HT1080 (cell line): ENCODE measurements at places on chromosomes 6 and 20. TPM values are rescaled to one million over a fixed set of nuclear protein-coding genes. Genes with fewer than 3 reads are reported as not detected.

DNA sequence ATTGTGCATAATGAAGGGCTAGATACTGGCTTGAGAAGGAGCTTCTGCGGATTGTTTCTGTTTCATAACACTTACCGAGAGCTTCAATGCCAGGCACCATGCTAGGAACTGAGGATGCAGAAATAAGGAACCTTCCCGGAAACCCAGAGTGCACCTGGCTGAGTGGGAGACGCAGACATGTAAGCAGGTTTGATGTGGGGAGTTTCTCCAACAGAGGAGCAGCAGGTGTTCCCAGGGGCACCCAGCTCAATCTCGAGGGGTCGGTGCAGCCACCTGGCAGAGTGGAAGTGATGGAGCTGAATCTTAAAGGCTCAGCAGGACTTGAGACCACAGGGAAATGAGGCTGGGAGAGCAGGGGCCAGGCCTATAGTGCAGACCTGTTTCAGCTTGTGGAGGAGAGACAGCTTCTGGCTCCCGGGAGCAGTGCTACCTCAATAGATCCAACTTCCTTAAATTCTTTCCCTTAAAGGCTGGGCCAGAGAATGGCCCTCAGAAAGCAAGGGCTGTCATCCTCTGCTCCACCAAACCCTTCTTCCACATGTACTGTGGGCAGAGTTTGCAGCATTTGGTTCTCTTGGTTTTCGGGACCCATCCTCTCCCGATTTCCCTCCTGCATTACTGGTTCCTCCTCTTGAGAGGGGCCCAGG, 27.8 kb upstream of the SRC start:
- no peak for DNase-seq

DNA sequence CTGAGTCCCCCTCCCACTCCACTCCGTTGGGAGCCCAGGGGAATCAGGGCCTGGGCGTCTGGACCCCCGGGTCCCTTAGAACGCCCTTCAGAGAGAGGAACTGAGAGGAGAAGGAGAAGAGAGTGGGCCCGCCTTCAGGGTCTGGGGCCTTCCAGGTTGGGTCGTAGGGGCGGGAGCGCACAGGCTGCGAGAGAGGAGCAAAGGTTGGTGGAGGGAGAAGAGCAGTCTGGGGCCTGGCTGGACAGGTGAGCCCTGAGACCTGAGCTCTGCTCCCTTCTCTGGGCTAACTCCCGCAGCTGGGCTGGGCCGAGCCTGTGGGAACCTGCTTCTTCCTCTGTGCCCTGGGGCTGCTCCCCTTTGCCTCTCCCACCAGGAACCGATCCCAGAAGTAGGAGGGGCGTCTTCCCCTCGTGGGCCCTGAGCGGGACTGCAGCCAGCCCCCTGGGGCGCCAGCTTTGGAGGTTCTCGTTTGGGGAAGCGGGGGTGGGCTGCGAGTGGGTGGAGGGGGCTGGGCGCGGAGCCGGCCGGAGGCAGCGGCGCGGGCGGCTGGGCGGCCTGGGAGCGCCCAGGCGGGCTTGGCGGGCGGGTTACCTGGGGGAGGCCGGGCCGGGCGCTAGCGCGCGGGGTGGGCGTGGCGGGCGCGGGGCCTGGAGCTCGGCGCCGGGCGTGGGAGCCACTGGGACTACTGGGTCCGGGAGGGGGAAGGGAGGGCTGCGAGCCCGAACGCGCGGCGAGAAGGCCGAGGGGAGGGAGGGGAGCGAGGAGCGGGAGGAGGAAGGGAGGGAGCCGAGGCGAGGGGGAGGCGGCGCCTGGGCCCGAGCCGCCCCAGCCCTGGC, at the start of gene DDR1:
DDR1 (plus strand) TSS at position 835 of the 836 bp plus-strand sequence. CDS start 4,211 bp downstream, outside the sequence.
- DNase-seq = peak; percentile 37

The STX11 gene
- total RNA-seq = 0.43 and 1.7 TPM in 2 replicates

DNA sequence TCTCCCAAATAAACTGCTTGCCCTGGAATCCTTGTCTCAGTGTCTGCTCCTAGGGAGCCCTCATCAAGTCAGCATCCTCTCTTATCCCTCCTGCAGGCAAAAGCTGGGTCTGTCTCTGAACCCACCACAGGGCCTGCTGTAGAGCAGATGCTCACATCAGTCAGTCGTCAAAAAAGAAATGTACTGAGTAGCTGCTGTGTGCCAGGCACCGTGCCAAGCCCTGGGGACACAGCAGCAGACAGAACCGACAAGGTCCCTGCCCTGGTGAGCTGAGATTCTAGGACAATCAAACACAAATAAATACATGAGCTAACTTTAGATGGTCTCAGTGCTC, 68.5 kb downstream of the EYA2 start:
- DNase-seq = no peak

DNA sequence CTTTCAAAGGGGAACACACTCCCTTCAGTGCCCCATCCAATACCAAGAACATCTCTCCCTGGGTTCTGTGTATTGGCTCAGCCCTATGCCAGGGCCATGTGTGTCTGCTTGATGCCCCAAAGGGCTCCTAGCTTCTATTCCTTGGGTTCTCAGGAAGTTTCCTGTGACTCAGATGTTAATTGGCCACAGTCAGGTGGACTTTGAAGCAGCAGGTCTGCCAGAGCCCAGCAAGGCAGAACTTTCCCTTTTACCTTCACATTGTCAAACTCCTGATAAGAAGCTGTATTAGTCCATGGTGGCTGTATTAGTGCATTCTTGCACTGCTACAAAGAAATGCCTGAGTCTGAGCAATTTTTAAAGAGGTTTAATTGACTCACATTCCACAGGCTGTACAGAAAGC, 116.0 kb upstream of the PTPRT start:
- no peak for DNase-seq
